ENCODE measurements at places on chromosomes 2 and 18.

DNA sequence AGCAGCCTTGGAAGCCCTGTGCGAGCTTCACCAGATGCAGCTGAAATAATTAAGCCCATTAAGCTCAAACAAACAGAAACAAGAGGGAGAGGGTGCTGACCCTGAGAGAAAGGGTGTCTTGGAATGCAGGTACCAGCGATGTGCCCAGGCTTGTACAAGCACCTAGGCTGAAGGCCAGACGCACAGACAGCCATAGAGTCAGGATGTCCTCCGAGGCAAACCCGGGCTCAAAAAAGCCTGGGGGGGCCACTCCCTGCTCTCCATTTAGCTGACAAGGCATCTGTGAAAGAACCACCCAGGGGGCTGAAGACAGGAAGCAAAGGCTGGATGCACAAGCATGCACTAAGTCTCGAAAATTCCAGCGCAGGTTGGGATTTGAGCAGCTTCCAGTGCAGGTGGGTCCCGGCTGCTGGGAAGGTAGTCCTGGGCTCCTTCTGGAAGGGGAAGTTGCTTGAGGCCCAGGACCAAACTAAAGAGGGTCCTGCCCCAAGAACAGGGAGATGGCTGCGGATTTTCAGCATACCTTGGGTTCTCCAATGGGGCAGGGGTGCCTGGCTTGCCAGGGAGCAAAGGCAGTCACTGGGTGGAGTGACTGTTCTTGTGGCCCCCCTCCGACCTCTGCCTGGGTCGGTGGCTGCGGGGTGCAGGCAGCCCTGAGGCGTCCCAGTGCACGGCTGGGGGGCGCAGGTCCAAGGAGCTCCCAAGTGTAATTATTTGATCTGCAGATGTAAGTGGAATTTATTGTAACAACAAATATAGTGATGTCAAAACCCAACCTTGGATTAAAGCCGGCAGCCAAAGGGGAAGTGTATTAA is 5.9 kb downstream of the GBX2 start:
- no peak for DNase-seq

DNA sequence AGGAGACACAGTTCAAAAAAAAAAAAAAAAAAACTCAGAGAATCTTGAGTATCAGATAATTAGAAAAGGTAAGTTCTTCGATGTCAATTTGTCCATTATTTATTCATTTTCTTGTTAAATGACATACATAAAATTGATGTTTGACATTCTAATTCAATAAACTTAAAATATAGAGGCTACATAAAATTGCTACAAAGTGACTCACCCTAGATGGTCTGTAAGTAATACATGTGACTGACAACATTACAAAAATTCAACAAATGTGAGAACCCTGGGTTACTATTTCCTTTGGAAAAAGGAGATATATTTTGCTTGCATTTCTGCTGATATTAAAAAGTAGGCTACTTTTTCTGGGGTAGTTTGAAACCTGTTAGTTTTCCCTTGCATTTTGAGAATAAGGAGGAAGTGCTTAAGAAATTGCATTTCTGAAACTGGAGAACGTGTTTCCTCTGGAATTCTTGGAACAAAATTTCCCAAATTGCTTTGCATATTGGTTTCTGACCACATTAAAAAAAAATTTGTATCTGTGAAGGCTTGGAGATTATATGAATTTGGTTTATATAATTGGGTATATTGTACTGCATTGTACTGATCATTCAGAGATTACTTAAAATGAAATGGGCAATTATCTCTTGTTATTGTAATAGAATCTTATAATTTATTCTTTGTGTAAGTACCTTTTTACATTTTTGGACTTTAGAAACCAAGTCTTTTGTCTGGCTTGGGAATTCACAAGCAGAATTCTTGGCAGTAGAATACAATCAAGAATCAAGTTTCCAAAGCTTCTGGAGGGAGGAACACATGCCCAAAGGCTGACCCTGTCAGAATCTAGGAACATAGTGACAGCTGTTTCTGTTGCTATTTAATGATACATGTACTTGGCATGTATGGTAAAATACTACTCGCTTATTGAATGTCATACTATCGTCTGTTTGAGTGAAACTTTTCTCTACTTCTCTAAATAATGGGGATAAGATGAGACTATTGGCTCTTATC is 106.1 kb downstream of the DSEL start:
- DNase-seq: no peak

GRCh38 chr18:2884706-2885285 is 38.0 kb downstream of the EMILIN2 start:
- no peak for DNase-seq

GRCh38 chr18:13120983-13121441 is 97.5 kb upstream of the LDLRAD4 start:
- no peak for DNase-seq

DNA sequence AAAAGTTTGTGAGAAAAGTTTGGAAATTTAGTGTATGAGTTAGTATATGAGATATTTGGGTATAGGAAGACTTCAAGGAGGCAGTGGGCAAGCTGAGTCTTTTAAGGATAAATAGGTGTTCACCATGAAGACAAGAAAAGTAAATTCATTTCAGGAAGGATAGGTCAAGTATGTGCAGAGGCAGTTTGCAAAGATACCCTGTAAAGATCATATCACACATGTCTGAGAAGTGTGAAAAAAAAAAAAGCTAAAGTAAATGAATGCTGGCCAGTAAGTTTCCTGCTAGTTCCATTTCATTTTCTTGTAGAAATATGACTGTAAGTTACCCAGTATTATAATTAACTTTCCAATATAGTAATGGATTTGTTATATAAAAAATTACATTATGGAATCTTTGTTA is 131.0 kb downstream of the PHLPP1 start:
- DNase-seq: no peak

GRCh38 chr2:143486976-143487375 is 357.8 kb downstream of the ARHGAP15 start:
- DNase-seq: no peak

GRCh38 chr2:55296393-55296792 is 27.4 kb upstream of the MTIF2 start:
- no peak for DNase-seq

- DNase-seq: no peak
Observed at GRCh38 chr2:112832841-112833638, 3.5 kb downstream of the IL1B start.

GRCh38 chr2:29326926-29327325 is 211.7 kb downstream of the CLIP4 start:
- DNase-seq: no peak

DNA sequence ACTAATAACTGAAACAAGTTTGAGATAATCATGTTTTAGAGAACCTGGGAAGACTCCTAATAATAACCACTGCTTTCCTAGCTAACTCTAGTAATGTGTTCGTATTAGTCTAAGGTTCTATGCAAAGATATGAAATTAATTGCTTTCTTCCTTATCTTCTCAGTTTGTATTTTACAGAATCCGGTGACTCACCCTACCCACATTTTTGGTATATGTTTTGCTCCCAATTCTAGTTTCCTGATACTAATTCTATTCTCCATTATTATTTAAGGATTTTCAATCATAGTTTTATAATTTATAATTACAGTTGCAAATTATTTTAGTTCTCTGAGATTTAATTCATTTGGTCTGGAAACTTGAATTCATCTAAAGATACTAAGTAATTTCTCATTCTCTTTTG is 394.6 kb upstream of the SETBP1 start:
- DNase-seq: no peak

DNA sequence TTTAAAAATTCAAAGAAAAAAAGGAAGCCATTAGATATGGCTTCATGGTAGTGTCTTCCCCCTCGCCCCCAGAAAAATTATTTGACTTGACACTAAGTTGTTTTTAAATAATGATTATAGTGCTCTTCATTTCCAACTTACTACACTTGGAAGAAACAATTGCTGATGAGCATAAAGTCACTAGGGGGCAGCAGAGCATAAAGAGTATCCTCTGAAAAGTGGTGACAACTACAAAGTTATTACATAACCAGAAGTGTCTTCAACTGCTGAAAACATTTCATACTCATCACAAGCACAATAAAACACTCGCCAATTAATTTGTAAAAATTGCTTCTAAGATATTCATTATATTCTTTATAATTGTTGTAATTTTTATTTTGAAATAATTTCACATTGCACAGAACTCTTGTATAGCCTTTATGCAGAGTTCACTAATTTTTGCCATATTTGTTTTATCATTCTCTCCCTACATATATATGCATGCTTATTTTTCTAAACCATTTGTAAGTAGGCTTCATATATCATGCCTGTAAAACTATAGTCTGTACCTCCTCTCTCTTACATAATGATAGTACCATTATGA is 54.9 kb downstream of the EXOC6B start:
- DNase-seq: peak; percentile 35

- DNase-seq: no peak
Observed at GRCh38 chr18:27860011-27860410, 316.9 kb downstream of the CDH2 start.

GRCh38 chr2:95348609-95349567 is 51.7 kb downstream of the KCNIP3 start:
- no peak for DNase-seq

GRCh38 chr2:10659898-10660568 is 29.7 kb downstream of the NOL10 start:
- peak; percentile 43 for DNase-seq

DNA sequence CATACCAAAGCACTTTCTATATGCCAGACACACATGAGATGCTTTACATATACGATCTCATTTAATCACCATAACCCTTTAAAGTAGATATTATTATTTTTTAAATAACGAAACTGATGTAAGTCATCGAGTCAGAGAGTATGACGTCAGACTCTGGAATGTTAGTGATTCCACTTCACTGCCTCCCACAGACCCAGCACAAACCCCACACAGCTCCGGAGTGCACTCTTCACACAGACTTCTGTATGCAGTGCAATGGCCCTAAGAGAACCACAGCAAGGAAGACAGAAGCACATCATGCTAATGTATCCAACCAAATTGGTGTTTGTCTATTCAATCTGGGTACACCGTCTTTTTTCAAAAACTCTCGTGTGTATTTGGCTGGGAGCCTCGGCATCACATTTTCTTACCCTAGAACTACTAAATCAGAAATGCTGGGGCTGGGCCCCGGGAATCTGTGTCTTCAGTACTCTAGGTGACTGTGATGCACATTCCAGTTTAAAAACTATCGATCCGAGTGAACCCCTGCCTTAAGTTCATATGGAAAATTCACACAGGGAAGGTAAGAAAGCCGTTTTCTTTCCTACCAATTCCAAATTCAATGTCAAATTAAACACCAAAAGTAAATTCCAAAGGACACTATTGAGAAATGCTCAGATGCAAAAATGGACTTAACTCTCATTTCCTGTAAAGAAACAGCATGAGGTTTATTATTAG is 117.7 kb upstream of the ACVR1C start:
- no peak for DNase-seq

DNA sequence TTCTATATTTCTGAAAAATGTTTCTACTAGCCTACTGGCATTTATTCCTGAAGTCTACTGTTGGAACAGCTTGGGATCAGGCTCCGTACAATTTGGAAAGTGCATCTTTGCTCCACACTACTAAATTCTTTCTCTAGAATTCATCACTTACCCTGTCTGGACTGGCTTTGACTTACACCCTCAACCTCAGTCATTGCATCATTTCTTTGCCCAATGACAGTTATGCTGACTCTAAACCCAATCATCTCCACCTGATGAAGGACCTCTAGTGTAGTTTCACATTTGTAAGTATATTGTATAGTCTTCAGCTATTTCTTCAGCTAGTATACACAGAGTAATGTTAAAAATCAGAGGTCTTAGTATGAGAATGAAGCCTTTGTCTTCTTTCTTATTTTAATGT is 359.6 kb upstream of the MC4R start:
- no peak for DNase-seq

DNA sequence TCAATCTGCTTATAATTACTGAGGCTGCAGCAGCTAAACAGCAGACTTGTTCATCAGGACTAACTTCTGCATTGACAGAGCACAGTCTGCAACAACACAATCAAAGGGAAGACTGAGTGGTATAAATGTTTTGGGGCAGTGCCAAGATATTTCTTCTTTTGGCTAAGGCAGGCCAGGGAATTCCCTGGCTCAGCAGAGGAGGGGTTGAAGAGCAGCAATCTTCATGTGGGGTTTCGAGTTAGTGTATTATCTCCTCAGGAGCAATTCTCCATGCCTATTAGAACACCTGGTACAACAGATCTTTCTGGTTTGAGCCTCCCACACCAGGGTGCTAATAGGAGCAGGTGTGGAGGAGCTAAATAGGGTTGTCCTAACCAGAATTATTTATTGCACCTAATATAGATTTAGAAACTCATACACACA is 103.0 kb upstream of the STK17B start:
- peak; percentile 32 for DNase-seq

Data from left hindlimb (tissue), 1 donor.